Renal cortical epithelial cell (primary cell): ENCODE measurements at places on chromosomes 1 and 21.

- no peak for DNase-seq
These were observed at the start of gene RGS8 for GRCh38 chr1:182684116-182684828. Gene RGS8 (minus strand): TSS chr1:182684587. CDS start chr1:182669649, 14,938 bp downstream.

- DNase-seq: no peak
These were observed 595.6 kb upstream of the PKN2 start for GRCh38 chr1:88088481-88088880.

DNA sequence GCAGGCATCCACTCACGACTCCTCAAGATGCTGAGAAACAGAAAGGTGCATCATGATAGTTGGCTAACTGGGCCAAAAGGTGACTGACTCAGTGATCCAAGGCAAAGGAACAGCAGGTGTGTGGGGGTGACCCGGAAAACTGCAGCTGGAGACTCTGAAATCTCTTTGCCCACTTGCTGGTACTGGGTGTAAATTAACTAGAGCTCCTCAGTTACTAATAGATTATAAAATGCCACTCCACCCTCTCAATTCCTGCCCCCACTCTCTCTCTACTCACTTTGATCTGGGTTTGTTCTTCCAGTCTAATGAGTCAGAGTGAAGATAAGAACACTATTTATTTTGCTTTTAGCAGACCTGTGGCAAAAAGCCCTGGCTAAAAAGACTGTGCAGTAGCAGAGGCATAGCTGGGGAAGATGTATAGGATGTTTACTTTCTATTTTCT, 7.2 kb upstream of the PIGC start:
- peak; percentile 86 for DNase-seq

- DNase-seq: no peak
These were observed 33.7 kb downstream of the KCND3 start for GRCh38 chr1:111955755-111956154.

DNA sequence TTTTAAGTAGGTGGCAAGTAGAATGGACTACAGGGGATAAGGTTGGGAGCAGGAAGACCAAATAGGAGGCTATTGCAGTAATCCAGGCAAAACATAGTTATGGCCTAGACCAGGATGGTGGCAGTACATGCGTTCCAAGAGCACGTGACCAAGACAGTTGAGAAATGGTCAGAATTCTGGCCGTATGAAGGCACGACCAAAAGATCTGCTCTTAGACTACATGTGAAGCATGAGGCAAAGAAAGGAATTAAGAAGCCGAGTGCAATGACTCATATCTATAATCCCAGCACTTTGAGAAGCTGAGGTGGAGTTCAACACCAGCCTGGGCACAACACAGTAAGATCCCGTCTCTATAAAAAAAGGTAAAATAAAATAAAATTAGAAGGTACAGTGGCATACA, 71.3 kb downstream of the LUZP1 start:
- no peak for DNase-seq

GRCh38 chr1:153566414-153567371, 1.0 kb upstream of the S100A2 start:
- peak; percentile 97 for DNase-seq

GRCh38 chr1:167110586-167110985, 16.7 kb downstream of the STYXL2 start:
- peak; percentile 67 for DNase-seq

DNA sequence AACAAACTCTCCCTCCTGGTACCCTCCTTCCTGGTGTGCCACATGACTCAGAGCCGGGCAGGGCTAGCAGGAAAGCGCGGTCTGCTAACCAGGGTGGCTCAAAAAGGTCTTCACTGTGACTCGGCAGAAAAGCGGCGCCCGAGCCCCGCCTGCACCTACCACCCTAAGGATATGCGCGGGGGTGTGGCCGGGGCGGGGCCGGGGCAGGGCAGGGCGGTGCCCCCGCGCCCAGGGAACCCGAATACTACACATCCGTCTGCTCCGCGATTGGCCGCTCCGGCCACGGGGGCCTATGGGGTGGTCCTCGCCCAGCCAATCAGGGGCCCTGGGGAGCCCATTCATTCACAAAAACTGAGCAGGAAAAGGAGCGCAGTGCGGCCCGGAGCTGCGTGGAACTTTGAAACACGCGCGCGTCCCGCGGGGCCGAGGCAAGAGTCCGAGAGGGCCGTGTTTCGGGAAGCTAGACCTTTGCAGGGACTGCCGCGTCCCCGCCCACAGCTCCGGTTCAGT, 1.7 kb downstream of the LRP8 start:
- DNase-seq: peak; percentile 92

GRCh38 chr1:108560189-108560873, 431 bp downstream of the EEIG2 start:
- no peak for DNase-seq

- DNase-seq: no peak
These were observed 76.0 kb upstream of the CTTNBP2NL start for GRCh38 chr1:112320058-112320457.

GRCh38 chr1:223670458-223671159, 5.1 kb upstream of the CAPN8 start:
- DNase-seq: peak; percentile 64

DNA sequence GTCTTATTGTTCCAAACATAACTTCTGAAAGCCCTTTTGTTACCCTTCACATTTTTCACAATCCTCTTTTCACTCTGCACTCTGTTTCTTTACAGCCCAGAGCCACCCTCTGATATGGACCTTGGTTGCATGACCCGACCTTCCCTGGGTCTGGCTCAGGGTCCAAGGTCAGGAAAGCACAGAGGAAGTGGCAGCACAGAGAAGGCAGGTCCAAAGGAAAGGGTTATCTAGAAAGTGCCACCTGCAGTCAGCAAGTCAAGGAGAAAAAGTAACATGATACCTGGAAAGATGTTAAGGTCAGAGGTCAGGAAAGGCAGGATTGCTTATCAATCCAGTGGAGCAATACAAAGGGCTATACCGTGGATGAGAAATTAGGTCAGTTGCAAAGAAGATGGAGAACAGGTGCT, 18.4 kb downstream of the BCAR3 start:
- DNase-seq: no peak
